Right hindlimb (tissue), 1 donor: ENCODE measurements at places on chromosomes 1 and 21.

GRCh38 chr1:110007046-110007830 is 22.7 kb downstream of the AHCYL1 start:
- DNase-seq: no peak

- no peak for DNase-seq
Observed at GRCh38 chr1:15391366-15391765, 18.3 kb upstream of the EFHD2 start.

GRCh38 chr21:21003701-21004100 is 5.5 kb downstream of the NCAM2 start:
- no peak for DNase-seq

DNA sequence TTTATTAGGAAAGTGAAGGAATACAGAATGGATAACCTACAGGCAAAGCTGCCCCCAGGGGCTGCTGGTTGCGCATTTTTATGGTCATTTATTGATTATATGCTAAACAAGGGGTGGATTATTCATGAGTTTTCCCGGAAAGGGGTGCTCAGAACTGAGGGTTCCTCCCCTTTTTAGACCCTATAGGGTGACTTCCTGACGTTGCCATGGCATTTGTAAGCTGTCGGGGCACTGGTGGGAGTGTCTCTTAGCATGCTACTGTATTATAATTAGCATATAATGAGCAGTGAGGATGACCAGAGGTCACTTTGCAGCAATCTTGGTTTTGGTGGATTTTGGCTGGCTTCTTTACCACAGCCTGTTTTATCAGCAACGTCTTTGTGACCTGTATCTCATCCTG is 5.9 kb upstream of the ASAP3 start:
- no peak for DNase-seq

- DNase-seq: no peak
Observed at GRCh38 chr1:53783056-53783455, 44.1 kb upstream of the GLIS1 start.

- peak; percentile 45 for DNase-seq
Observed at GRCh38 chr21:42525029-42525581, 11.5 kb downstream of the SLC37A1 start.

- no peak for DNase-seq
Observed at GRCh38 chr1:223556414-223557129, 108.9 kb downstream of the CAPN8 start.

DNA sequence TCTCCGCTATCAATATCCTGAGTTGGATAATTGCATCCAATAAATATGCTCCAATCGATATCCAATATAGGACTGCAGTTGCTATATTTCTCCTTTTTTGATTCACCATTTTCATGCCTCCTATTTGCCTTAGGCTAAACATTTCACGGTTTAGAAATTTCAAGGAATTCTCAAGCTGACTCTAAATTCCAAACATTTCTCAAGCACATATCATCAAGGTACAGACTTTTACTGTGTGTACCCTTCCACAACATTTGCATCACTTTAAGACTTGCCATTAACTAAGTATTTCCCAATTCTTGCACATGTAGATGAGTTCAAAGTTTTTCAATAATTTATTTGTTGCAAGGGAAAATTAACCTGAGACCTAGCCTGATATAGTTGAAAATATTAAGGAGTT is 795.2 kb upstream of the TMPRSS15 start:
- no peak for DNase-seq

DNA sequence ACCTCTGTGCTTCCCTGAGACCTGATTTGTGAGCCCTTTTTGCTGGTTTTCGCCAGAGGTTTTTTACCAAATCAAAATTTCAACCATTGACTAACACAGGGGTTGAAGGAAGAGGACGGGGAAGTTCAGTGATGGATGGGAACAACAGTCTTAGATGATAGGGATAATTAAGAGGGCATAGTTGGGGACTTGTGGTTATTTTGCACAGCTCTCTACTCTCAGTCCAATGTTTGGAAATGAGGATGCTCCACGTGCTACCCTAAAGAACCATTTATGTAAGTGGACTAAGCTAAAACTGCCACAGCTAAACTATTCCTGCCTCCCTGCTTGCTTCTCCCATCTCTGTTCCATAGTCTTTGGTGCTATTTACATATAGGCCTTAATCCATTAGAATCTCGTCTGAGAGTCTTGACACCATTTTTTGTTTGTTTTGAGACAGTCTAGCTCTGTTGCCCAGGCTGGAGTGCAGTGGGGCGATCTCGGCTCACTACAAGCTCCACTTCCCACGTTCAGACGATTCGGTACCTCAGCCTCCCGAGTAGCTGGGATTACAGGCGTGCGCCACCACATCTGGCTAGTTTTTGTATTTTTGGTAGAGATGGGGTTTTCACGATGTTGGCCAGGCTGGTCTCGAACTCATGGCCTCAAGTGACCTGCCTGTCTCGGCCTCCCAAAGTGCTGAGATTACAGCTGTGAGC is 684 bp upstream of the MCL1 start:
- no peak for DNase-seq

- DNase-seq: no peak
Observed at GRCh38 chr1:116092752-116093489, 18.3 kb upstream of the MAB21L3 start.

- peak; percentile 66 for DNase-seq
Observed at GRCh38 chr1:26529655-26530409, at the start of gene RPS6KA1. TSS of gene RPS6KA1 (plus strand) at chr1:26529761. CDS start at chr1:26529921, 160 bp downstream.

- DNase-seq: no peak
Observed at GRCh38 chr1:222852326-222852725, 37.5 kb downstream of the DISP1 start.

- DNase-seq: no peak
Observed at GRCh38 chr1:5724847-5725246, 267.4 kb downstream of the NPHP4 start.

GRCh38 chr1:97767381-97767780 is 153.5 kb downstream of the DPYD start:
- DNase-seq: no peak

DNA sequence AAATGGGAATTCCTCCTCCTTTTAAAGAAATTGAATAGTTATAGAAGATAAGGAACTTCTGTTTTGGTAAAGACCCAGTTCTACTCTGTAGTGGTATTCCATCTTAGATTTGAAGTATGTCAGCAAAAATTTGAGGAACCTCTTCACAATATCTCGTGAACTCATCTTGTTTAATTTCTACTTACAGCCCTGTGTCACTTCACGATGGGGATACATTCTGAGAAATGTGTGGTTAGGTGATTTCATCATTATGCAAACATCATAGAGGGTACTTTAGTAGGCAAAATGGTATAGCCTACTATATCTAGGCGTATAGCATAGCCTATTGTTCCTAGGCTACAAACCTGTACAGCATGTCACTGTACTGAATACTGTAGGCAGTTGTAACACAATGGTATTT is 36.0 kb downstream of the ALG6 start:
- DNase-seq: no peak

GRCh38 chr1:45913183-45913683 is 109.8 kb downstream of the MAST2 start:
- peak; percentile 59 for DNase-seq

DNA sequence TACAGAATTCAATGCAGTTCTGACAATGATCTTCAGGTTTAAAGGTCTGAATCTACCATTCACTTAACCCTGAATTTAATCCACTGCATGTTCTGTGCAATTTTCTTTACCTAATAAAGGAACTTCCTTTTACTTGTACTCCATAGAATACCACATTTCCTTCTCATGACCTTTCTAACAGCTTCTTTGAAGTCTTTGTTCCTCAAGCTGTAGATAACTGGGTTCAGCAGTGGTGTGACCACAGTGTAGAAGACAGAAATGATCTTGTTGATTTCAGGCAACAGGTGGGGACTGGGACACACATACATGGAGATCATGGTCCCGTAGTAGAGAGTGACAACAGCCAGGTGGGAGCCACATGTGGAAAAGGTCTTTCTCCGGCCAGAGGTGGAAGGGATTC is 878 bp downstream of the OR11L1 start:
- DNase-seq: no peak

DNA sequence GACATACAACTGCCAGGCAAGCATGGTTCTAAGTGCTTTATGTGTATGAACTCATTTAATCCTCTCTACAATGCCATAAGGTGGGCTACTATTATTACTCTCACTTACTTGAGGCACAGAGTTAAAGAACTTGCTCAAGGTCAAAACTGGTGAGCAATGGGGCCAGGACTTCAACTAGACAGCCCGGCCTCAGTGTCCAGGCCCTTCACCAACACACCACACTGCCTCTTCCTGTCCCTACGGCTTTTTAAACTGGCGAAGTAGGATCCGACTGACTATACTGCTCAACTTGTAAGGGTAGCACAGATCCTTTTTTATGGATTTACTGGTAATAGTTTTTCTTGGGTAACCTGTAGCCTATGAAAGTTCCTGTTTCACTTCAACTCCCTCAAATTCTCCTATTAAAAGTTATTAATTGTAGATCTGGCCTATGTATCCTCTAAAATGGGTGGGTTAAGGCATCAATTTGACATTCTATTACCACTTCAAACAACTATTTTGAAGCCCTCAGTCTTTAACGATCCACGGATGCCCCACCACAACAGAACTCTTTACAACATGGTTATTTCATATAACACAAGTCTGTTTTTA is 4.3 kb downstream of the ERRFI1 start:
- no peak for DNase-seq

DNA sequence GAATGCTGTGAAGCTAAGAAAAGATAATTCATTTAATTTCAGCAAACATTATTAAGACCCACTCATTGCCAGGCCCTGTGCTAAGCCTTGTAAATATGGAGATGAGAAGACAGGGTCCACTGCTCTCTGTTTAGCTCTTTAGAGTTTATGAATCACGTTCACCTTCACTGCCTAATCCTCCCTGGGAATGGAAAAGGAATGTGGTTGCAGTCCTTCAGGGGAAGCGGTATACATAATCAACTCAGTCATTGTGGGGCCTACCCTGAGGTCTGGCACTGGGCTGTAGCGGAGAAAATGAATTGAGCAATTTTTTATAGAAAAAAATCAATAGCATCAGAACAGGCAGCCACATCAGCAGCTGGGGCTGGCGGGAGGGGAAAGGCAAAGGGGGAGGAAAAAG is 412.1 kb upstream of the NFIA start:
- no peak for DNase-seq

DNA sequence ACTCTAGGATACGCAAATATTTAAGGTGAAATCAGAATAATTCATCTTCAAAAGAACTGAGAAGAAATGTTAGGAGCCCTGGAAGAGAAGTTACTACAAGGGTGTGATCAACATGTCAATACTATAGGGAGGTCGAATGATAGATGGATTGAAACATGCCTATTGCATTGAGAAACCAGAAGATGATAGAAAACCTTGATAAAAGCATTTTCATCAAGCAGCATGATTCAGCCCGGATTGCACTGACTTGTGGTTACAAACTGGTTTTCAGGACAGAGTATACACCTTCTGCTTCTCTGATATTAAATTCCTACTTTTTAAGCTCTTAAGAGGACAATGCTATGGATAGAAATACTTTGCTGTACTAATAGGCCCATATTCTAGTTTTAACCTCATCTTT is 164.2 kb downstream of the FMN2 start:
- DNase-seq: no peak

DNA sequence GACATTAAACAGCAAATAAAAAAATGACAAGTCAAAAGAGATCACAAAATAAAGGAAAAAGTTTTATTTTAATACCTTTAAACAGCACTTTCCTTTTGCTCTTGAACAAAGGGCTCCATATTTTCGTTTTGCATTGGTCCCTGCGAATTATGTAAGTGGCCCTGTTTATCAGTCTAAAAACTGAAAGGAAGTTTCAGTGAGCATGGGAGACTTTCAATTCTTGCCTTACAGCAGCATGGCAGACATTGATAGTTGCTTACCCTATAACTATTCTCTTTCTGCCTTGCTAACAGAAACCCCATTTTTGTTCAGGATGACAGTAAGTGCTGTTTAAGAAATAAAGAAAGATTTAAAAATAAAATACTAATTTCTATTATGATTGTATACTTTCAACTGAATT is 5.2 kb upstream of the SH3GLB1 start:
- no peak for DNase-seq

GRCh38 chr1:45510036-45510971 is 10.2 kb downstream of the MMACHC start:
- no peak for DNase-seq

- no peak for DNase-seq
Observed at GRCh38 chr21:19935467-19935866, 1062.7 kb upstream of the NCAM2 start.

DNA sequence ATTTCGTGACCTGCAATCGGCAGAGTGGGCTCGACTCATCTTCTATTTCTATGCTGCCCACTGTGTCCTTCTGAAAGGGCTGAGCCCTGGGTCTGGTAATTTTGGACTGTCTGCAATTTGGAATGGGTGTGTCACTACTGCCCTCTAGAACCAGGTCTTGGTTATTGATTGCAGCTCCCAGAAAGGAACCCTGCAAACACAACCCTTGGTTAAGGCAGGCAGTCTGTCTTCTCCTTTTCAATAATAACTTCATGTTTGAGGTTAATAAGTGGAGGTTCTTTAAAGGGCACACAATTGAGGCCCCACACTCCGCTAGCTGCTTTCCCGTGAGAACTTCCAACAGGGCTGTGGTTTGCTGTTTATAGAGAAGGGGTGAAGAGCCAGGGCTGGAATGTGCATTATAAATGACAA is 79.9 kb upstream of the LYST start:
- DNase-seq: no peak

- DNase-seq: no peak
Observed at GRCh38 chr1:20059847-20060246, 10.1 kb upstream of the PLA2G5 start.

GRCh38 chr1:156676820-156677615 is at the start of gene NES:
TSS of gene NES (minus strand) at chr1:156677407. CDS start at chr1:156677264, 143 bp downstream.
- DNase-seq: peak; percentile 93
